ENCODE measurements at places on chromosomes 11 and 22.

GRCh38 chr11:73191151-73191550, 26.9 kb upstream of the P2RY2 start:
- DNase-seq: no peak

DNA sequence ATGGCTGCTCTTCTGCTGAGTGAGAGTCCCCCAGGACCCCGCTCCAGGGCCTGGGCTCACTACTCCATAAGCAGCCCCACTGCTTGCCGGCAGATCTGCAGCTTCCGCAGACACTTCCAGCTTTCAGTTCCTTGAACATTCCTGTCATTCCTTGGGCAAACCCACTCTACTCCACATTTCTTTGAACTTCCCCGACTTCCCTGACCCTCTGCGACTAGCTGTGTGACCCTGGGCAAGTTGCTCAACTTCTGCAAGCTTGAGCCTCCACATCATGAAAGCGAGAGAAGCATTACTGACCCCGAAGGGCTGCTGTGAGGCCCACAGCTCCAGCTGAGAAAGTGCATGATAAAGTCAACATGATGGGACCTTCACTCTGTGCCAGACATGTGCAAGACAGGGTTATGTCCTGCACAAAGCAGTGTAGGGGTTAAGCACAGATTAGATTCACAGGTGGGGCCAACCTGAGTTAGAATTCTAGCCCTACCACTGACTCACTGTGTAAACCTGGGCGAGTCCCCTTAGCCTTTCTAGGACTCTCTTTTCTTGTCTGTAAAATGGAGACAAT, 51.8 kb downstream of the THAP12 start:
- no peak for DNase-seq

DNA sequence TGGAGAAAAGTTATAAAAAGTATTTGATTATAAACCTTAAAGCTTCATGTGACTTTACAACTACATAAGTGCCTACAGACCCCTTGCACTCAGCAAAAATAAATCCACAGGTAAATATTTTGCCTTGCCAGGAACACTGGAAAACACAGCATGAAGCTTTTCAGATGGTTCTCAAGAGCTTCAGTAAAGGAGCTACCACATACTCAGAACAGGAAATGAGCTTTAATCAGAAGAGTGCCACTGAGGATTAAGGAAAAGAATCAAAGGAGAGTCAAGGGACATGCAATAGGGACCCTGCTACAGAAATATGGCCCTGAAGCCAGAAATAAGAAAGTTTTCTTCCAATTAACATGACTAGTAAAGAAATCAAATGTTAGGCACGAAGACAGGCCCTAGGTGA, 1.2 kb downstream of the CASP1 start:
- DNase-seq: no peak

- DNase-seq: no peak
These were observed 62.5 kb upstream of the FGF3 start for GRCh38 chr11:69881467-69882269.

DNA sequence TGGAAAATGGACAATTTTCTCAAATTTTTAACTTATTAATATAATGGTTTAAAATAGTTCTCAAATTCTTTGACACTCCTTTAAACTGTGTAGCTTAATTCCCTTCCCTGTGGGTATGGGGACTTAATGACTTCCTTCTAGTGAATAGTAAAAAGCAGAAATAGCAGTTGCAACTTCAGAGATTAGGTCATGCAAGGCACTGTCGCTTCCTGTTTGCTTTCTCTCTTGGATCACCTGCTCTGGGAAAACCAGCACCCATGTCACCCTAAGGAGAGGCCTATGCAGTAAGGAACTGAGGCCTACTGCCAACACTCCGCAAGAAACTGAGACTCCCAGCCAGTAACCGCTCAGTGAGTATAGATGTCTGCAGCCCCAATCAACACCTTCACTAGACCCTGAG, 5.5 kb upstream of the PANX3 start:
- DNase-seq: no peak

GRCh38 chr11:17405232-17406005, 17.0 kb upstream of the KCNJ11 start:
- DNase-seq: peak; percentile 27

GRCh38 chr11:80432057-80432456, 991.2 kb upstream of the TENM4 start:
- DNase-seq: no peak

DNA sequence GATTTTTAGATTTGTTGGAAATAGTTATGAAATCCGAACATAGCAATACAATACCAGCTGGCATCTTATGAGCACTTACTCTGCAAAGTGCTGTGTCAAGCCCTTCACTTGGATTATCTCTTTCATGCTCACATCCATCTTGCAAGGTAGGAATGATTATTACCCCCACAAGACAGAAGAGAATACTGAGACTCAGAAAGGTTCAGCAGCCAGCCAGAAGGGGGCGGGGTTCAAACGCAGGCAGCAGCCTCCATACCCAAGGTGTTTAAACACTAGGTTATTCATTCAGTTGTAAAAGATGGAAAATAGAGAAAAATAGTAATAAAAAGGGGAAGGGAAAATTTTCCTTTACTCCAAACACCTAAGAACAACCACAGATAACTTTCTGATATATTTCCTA, 158.5 kb downstream of the CCDC34 start:
- no peak for DNase-seq

DNA sequence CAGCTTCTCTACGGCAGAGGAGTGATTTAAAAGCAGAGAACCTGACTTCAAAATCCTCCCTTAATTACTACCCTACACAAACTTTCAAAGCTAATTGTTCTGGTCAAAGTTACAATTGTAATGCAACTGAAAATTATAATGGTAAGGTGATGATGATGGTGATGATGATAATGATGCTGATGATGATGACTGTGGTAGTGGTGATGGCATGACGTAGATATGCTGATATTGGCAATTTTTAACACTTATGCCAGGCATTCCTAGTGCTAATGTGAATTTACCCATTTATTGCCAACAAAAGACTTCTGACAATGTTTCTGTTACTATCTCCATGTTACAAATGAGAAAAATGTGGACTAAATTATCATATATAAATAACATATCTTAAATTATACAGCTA, 1831.1 kb downstream of the LRRC4C start:
- no peak for DNase-seq

GRCh38 chr11:31676280-31676982, 134.7 kb downstream of the PAX6 start:
- DNase-seq: no peak

DNA sequence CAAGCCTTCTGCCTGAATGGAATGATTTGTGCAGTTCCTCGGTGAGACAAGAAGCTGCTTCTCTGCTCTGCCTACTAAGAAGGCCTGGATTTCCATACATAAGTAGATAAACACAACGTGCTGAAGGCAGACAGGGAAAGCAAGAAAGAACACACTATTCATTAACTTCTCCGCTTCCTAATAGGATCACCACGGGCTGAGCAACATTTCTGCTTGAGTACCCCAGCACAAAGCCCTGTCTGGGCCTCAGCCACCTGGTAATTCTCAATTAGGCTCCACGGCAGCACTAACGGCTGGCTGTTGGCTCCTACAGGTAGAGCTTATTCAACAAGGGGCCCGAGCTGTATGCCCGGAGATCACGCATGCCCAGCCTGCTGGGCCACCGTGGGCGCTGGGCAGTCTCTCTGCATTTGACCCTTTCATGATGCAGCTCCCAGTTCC, 1156.6 kb downstream of the TBC1D22A start:
- no peak for DNase-seq

GRCh38 chr22:29979777-29980321, 96.9 kb downstream of the MTMR3 start:
- DNase-seq: peak; percentile 48

DNA sequence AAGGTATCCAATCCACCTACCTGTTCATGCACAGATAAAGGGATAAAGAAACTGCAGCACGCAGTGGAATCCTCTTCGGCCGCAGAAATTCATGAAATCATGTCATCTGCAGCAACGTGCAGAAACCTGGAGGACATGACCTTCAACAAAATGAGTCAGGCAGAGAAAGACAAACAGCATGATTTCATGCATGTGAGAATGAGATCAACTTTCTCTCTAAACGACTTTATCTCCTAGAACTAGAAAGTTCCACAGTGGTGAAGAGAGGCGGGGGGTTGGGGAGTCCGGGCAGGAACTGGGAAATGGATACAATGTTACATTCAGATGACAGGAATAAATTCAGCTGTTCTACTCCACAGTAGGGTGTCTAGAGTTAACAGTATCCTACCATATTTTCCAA, 9.9 kb downstream of the RGL4 start:
- DNase-seq: no peak
